ENCODE measurements at places on chromosomes 16 and 17.
A peak's percentile ranks its signal among the peaks of the same experiment; 100 is the strongest.

DNA sequence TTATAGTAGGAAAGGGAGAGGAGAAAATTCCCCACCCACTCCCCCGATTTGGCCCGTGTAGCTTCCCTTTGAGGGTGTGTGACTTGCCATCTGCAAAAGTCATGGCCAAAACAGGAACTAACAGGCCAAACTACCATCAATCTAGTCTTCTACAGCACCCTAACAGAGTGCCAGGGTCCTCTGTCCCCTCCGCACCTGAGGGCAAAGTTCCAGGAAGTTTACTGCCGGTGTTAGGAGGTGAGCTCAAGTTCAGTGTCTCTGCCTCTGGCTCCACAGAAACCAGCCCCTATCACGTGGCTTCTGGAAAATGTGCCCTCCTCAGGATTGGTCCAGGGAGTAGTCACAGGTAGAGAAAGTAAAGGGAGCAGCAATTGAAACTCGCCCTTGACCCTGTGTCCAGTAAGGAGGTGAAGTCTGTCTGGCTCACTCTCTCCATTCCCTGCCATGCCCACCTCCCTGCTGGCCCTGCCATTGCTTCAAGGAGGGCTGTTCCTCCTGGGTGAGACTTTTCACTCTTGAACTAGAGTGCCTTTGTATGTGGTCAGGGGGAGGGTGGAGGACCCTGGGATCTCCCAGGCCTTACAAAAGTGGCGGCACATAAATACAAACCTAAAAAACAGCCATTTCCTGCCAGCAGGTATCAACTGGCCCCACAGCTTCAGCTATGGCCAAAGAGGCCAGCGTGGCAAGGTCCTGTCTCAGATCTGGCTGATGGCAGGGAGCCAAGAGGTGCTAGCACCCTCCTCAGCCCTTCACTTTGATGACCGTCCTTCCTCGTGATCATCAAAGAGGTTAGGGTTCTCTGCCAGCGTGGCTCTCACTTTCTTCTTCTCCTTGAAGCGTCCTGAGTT, 5.3 kb downstream of the PRR15L start:
- no peak for DNase-seq

GRCh38 chr17:37527249-37527851, 37.7 kb downstream of the DUSP14 start:
- no peak for DNase-seq

- no peak for DNase-seq
Measured at GRCh38 chr17:83174362-83175118, 95.1 kb downstream of the METRNL start.

DNA sequence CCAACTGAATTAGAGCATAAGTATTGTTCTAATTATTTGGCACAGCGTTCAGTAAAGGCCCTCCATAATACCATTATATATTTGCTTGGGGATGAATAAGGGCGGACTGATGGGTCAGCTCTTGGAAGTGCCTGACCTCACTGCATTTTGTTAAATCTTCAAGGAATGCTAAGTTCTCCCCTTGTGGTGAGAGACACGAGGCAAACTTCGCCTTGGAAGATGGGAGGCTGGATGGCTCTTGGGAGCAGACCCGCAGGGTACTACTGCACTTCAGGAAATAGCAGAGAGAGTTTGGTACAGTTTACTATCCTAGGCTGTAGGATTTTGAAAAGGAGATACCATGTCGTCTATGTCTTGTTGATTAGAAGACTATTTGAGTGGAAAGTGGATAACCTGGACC, 87.0 kb upstream of the RPRML start:
- no peak for DNase-seq

DNA sequence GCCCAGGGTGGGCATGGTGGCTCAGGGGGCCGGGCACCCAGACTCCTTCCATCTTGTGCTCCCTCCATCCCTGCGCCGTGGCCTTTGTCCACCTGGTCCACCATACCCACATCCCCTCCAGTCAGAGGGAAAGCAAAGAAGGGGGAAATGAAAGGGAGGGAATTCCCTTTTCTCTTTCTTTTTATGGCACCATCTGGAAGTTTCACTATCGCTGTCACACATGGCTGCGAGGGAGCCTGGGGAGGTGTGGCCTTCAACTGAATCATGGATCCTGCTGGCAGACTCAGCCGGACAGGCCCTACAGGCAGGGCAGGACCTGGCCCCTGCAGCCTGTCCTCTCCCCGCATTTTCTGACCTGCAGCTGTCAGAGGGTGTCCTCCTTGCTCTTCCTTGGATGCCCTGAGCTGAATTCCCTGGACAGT, 6.2 kb downstream of the SLC12A3 start:
- no peak for DNase-seq

DNA sequence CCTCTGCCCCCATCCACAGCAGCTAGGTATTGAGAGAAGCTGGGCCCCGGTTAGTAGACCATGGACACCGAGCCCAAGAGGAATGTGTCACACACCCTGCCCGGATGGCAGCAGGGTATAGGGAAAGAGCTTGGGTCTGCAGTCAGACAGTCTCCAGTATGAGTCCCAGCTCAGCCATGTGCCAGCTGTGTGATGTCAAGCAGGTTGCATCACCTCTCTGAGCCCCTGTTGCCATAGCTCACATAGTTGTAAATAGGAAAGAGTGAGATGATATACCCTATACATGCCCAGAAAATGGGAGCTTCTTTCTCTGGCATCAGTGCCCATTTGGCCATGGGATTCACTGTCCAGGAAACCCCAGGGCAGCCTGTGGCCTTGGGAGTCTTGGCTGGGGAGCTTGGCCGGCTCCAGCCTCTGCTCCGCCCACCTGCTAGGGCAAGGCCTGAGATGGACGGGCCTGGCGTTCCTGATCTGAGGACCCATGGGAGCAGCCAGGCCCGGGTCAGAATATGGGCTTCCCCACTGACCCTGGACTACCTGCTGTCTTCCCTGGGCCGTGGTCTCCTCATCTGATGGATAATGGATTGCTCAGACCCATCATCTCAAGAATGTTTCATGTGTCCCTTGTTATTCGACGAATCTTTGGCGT, 13.2 kb downstream of the CD300LG start:
- DNase-seq, result no peak

- DNase-seq, result no peak
Measured at GRCh38 chr17:43669971-43670644, 8.4 kb upstream of the MEOX1 start.

DNA sequence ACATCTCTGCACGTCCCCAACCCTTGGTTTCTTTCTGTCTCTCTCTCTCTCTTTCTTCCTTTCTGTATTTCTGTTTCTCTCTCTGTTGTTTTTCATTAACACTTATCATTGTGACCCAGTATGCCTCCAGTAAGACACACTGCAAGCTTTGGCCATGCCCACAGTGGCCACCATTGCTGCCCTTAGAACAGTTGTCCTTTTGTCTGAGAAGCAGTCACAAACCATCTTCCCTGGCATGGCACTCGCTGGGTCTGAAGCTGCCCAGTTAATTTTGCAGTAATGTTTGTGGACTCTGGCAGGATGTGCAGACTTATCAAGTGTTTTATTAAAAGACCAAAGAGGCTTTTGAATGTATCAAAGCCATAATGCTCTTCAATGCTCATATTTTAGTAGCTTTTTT, 146.9 kb downstream of the MSI2 start:
- no peak for DNase-seq

- no peak for DNase-seq
Measured at GRCh38 chr17:59839651-59840328, 53.0 kb downstream of the TUBD1 start.

DNA sequence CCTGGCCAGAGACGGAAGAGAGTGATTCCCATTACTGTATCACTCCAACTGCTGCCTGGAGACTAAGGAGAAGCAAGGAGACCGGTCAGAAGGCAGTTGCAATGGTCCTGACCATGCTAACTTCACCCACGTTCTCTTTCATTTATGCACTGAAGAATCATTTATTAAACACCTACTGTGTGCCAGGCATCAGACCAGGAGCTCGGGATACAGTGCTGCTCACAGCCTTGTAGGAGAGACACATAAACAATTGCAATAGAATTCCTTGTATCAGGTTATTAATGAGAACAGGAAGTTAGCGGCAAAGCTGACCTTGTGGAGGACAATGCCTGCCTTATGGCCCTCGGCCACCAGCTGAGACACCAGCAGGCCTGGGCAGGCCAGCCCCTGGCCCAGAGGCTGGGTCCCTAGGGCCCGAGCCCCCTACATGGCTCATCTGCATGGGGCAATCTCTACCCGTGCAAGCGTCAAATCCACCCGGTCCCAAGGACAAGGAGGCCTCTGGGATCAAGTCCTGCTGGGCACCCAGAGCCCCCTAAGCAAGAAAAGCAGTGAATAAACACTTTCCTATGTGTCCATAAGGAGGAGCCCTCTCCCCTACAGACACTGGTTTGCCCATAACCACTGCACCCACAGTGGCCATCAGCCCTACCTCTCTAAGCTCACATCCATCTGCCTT, 8.6 kb upstream of the ENPP7 start:
- no peak for DNase-seq

DNA sequence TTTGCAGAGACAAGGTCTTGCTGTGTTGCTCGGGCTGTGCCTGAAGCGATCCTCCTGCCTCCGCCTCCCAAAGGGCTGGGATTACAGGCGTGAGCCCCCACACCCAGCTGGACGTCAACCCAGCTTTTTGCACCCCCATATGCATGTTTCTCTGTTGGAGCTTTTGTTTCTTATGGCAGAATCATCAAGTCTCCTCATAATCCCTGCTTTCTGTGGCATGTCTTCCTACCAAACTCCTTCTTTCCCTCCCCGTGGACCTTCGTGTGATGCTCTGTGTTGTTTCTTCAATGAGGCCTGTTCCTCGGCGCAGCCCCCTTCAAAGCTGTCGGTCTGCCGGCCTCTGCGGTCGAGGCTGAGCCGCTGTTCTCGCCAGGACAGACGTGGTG, 71.6 kb downstream of the METRNL start:
- no peak for DNase-seq

- DNase-seq, result no peak
Measured at GRCh38 chr17:59230764-59231163, 10.5 kb downstream of the GDPD1 start.

- no peak for DNase-seq
Measured at GRCh38 chr17:44258811-44259351, 9.1 kb downstream of the SLC4A1 start.

DNA sequence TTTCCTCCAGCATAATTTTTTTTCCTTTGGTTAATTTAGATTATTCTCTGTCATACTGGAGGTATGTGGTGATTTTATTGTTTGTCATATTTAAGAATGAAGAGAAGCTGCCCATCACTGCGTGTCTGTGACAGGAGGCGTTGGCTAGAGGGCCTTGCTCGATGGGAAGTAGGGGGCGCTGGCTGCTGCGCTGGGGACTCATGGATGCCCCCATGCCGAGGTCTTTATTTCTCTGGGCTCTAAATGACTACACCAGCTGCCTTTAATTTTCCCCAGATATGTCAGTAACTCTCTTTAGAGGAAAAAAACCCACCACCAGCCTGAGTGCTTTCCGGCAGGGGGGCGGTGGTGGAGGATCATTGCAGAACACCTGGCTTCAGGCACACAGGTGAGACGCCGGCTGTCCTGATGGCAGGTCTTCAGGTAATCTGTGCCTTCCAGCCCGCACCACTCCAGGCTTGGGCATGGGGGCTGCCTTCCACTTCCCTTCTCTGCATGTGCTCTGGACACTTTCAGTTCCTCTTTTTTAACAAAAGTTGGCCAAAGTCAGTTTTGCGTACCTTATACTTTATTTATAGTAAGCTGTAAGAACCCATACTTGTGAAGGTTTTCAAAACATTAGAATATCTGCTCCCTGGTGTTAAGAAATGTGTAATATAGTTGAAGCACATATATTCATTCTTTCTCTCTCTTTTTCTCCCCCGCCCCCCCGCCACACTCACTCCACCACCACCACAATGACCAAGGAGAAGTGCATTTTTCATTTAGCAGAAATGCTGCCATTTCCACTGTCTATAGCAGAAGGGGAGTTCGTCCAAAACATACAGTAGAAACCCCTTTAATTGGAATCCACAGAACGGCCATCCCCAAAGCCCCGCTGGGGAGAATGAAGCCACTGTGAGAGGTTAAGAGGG, 192.7 kb downstream of the RPTOR start:
- no peak for DNase-seq

DNA sequence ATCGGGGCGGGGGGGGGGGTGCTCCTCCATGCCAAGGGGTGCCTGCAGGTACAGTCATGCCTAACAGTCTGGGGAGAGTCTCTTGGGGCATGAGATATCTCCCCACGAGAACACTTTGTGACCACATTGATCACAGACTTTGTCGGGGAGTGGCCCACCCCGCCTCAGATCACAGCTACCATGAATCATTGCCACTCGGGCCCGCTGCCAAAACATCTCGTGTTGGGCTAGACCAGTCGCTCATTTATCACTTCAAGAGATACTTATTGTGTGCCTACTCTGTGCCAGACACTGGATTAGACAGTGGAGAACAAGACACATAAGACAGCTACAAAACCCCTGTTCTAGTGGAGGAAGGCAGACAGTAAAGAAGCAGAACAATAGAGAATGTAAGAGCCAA, 72.6 kb downstream of the CLEC16A start:
- DNase-seq, result peak; percentile 19

DNA sequence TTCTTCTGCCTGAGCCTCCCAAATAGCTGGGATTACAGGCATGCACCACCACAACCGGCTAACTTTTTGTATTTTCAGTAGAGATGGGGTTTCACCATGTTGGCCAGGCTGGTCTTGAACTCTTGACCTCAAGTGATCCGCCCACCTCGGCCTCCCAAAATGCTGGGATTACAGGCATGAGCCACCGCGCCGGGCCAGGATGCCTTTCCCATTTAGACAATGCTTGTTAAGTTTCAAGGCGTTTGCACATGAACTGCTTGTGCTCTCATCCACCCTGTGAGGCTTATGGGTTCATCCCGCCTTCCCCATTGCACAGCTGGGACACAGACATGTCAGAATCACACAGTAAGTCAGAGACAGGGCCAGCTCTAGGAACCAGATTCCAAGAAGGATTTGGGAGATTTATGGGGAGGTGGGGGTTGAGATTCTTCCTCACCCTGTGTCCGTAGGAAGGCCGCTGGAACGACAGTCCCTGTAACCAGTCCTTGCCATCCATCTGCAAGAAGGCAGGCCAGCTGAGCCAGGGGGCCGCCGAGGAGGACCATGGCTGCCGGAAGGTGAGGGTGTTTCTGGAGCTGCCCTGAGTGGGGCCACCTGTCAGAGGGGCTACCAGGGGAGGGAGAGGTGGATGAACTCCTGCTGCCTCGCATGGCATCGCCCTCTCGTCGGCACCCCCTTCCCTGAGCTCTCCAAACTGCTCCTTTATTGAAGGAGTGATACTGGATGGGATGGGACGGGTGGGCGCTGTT, 46.3 kb downstream of the MRC2 start:
- DNase-seq, result no peak

DNA sequence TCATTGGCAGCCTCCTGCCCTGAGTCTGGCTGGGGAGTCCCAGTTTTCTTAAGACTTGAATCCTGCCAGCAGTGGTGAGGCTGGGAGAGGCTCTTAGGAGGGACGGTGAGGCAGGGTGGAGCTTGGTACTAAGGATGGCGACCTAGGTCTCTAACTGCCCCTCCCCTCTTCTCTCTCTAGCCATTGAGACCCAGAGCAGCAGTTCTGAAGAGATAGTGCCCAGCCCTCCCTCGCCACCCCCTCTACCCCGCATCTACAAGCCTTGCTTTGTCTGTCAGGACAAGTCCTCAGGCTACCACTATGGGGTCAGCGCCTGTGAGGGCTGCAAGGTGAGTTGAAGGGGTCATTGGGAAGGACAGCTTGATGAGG, 16.4 kb downstream of the GJD3 start:
- no peak for DNase-seq

- no peak for DNase-seq
Measured at GRCh38 chr17:56884483-56885311, 29.2 kb downstream of the TRIM25 start.
